ENCODE measurements at places on chromosomes 3 and 15. TPM values are rescaled to one million over a fixed set of nuclear protein-coding genes. Genes with fewer than 3 reads are reported as not detected.

- no peak for DNase-seq
Measured at GRCh38 chr3:7964899-7965298, 536.7 kb upstream of the LMCD1 start.

DNA sequence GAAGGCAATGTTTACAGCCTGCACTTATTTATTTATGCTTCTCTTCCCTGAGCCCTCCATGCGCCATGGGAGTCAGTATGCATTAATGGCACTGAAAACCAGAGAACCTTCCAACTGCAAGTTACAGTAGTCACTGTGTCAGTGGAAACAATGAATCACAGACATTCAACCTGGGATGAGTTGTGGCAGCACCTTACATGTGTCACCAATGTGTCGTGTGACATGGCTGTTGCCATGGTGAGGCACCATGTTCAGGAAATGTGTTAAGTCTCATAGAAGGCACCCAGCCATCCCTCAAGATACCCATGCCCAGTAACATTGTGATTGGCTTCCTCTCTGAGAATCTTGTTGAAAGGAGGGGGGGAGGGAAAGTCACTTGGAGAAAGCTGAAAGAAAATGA, 105.0 kb downstream of the FOXP1 start:
- no peak for DNase-seq

- peak; percentile 26 for DNase-seq
Measured at GRCh38 chr3:22585911-22586310, 617.2 kb upstream of the UBE2E2 start.

- DNase-seq, result no peak
Measured at GRCh38 chr3:141111364-141112155, 60.4 kb downstream of the SPSB4 start.

DNA sequence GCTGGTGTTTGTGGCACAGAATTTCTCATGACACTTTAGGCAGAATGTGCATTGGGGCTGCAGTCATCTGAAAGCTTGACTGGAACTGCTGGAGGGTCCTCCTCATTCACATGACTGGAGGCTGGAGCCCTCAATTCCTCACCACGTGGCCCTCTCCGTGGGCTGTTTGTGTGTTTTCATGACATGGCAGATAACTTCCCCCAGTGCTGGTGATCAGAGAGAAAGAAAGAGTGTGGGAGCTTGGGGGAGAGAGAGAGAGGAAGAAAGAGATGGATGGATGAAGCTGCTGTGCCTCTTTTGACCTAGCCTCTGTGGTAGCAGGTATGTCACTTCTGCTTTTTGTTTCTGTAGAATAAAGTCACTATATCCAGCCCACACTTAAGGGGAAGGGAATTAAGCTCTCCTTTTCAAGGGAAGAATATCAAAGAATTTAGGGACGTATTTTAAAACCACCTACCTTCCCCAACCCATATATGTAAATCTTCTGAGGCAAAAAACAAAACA, 169.6 kb upstream of the IL12A start:
- no peak for DNase-seq

- no peak for DNase-seq
Measured at GRCh38 chr3:14606669-14607339, 44.8 kb upstream of the CCDC174 start.

DNA sequence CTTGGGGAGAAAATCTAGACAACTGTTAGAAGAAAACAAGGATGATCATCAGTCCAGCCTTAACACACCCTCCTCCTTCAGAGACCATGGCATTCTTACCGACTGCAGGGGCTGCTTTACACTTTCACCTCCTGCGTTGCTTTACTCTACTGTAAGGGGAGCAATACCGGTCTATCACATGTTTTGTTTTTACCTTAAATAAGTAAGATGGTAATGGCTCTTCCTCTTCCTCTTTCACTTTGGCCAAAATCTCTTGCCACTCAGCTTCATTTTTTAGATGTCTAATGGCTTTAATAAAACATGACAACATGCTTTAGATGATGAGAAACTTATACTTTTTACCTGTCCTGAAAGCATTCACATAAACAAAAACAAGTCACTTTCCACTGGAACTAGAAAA, 33.4 kb upstream of the STIMATE start:
- no peak for DNase-seq

DNA sequence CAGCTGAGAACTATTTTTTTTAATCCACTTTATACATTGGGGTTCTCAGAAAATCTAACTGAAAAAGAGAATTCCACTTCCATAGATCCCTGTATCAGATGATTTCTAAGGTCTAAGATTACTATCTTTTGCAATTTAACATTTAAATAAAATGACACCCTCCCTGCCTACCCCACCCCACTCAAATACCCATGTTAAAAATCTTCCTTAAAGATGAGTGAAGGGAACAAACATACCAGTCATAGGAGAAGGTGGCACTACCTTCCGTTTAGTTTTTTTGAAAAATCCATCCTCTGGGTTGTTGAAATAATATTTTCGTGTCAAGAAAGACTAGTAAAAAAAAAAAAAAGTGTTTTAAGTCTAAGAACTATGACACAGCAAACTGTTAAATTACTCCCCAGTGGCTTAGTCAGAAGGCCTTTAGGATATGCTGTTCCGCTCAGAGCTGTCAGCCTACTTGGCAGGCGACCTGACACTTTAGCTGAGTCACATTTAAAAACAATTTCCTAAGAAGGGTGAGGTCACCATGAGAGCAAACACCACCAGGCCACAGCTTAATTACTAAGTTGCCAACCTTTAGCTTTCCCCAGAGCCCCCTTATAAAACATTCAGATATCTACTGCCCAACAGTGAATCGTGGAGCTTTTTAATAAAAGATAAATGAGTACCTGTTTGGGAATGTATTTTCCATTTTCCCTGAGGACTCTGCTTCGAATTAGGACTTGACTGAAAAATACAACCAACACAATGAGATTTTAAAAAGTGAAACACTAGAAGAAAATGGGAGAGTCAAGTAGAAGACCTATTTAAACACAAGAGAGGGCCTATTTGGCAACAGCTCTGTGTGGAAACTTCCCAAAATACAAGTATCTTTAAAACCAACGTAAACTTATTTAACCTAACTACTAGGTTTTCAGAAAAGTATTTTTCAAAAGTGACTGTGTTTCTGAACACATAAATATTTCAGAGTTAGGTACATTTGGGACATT, 9.6 kb downstream of the EMC3 start:
- no peak for DNase-seq

GRCh38 chr3:23806534-23807423, 1.0 kb downstream of the UBE2E1 start:
- DNase-seq, result peak; percentile 48

Gene SMCO1
- not detected for total RNA-seq

Gene ZNF501
- 20.3 TPM for total RNA-seq

Gene GOLGA8N
- 8.9 TPM for total RNA-seq

Gene SH2D7
- total RNA-seq, result not detected

Gene IQCH
- 9.3 TPM for total RNA-seq
